IMR-90 (cell line): ENCODE measurements at places on chromosomes 12 and 14.
A peak's percentile ranks its signal among the peaks of the same experiment; 100 is the strongest.

GRCh38 chr14:75175677-75176141 lies 703 bp downstream of the TMED10 start:
- H3K36me3 ChIP-seq: no peaks in the 10 kb centered on the region
- H3K4me1 ChIP-seq: peaks cover 2% of the 10 kb centered on the region; the same call in 1 of the 2 replicates
- peak; percentile 35 for DNase-seq
- peak overlapping the region; percentile 75 for H3K4me3 ChIP-seq
- no peaks in the 10 kb centered on the region for H3K27me3 ChIP-seq

- H3K4me3 ChIP-seq: no peak overlapping the region
- no peaks in the 10 kb centered on the region for H3K27me3 ChIP-seq
- no peaks in the 10 kb centered on the region for H3K36me3 ChIP-seq
- H3K27ac ChIP-seq: no peak overlapping the region
- no peak for DNase-seq
- no peaks in the 10 kb centered on the region for H3K4me1 ChIP-seq
Observed at GRCh38 chr14:106377432-106377831, 851.0 kb downstream of the TMEM121 start.

DNA sequence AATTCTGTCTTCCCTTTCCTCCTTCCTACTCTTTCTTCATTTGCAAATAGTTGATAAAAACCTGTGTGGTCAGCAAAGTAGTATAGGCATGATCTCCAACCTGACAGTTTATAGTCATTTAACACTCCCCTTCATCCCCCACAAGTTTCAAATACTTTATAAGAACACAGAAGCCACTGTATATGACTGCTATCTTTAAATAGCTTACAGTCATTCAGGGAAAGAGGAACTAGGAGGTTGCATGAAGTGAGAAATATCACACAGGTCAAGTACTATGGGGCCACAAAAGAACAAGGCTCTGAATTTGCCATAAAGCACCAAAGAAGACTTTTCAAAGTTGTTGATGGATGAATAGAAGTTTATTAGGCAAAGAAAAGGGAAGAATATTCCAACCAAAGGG lies 431.3 kb downstream of the NPAS3 start:
- no peak for DNase-seq
- no peak overlapping the region for H3K4me3 ChIP-seq
- no peaks in the 10 kb centered on the region for H3K4me1 ChIP-seq

- H3K27me3 ChIP-seq: no peaks in the 10 kb centered on the region
- DNase-seq: no peak
- no peak overlapping the region for H3K27ac ChIP-seq
- peaks cover 9% of the 10 kb centered on the region for H3K36me3 ChIP-seq
Observed at GRCh38 chr12:74535536-74535935, 2.1 kb upstream of the ATXN7L3B start.

DNA sequence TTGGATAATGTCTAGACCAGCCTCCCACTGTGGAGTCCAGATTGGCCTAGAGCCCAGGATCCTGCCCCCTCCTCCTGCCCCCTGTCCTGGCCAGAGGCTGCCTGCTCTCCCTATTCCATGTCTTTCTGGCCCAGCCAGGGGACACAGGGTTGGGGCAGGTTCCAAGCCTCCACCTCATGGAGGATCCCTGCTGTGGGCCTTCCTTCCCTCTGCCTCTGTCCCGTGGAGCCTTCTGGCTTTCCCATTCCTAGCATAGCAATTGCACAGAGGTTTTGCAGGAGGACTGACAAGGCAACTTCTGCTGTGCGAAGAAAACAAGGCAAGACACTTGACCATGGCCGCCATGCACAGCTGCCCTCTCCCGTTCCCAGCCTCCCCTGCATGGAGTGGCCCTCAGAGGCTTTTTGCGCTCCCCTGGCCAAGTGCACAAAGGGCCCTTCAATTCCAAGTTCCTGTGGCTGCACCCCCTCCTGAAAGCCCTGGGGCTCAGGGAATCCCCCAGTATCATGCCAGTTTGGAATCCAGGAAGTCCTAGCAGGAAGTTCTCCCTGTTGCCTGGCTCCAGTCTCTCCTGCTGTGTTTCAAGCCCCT lies 42.1 kb downstream of the KRT80 start:
- no peaks in the 10 kb centered on the region for H3K27me3 ChIP-seq
- no peaks in the 10 kb centered on the region for H3K36me3 ChIP-seq
- no peak overlapping the region for H3K4me3 ChIP-seq
- peaks cover 38% of the 10 kb centered on the region for H3K4me1 ChIP-seq
- no peak overlapping the region for H3K27ac ChIP-seq
- no peak for DNase-seq

GRCh38 chr14:103401223-103402214 lies 16.3 kb downstream of the MARK3 start:
- peak overlapping the region; percentile 42; the same call in 1 of the 2 replicates for H3K27ac ChIP-seq
- no peaks in the 10 kb centered on the region for H3K27me3 ChIP-seq
- peak; percentile 87 for DNase-seq
- H3K36me3 ChIP-seq: peaks cover 4% of the 10 kb centered on the region; the same call in 1 of the 2 replicates
- no peak overlapping the region for H3K4me3 ChIP-seq

- DNase-seq: peak; percentile 79
- H3K27ac ChIP-seq: no peak overlapping the region
- H3K27me3 ChIP-seq: no peaks in the 10 kb centered on the region
- H3K4me1 ChIP-seq: 0 out of 2 replicates have a peak, but pooled peaks cover 2% of the 10 kb centered on the region
Observed at GRCh38 chr12:94941440-94941862, 62.0 kb downstream of the NDUFA12 start.

GRCh38 chr12:62882696-62883095 lies 52.3 kb downstream of the PPM1H start:
- no peak overlapping the region for H3K27ac ChIP-seq
- H3K4me1 ChIP-seq: no peaks in the 10 kb centered on the region
- H3K27me3 ChIP-seq: peaks cover 14% of the 10 kb centered on the region
- H3K4me3 ChIP-seq: no peak overlapping the region

- H3K4me3 ChIP-seq: no peak overlapping the region
- DNase-seq: no peak
- H3K27ac ChIP-seq: no peak overlapping the region
Observed at GRCh38 chr14:94127330-94127729, 2.1 kb downstream of the IFI27L2 start.

DNA sequence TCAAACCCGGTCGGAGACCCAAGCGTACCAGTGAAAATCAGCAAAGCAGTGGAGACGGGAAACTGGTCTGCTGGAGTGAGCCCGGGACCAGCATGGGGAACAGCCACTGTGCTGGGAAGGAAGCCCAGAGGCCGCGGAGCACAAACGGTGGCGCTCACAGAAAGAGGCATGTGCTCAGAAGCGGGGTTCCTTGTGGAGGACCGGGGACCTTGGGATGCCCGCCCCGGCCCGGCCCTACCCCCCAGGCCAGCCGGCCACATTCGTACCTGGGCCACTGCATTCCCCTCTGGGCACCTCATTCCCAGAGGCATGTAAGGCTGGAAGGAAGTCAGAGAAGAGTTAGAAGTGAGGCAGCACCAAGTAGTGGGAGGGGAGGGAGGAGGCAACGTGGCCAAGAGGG lies 79.3 kb downstream of the RFLNA start:
- H3K36me3 ChIP-seq: peaks cover 71% of the 10 kb centered on the region
- H3K4me3 ChIP-seq: no peak overlapping the region
- H3K4me1 ChIP-seq: peaks cover 10% of the 10 kb centered on the region
- no peak overlapping the region for H3K27ac ChIP-seq
- H3K27me3 ChIP-seq: no peaks in the 10 kb centered on the region

GRCh38 chr12:52645982-52646381 lies 6.0 kb downstream of the KRT2 start:
- H3K27me3 ChIP-seq: peaks cover 40% of the 10 kb centered on the region
- no peaks in the 10 kb centered on the region for H3K4me1 ChIP-seq
- no peaks in the 10 kb centered on the region for H3K36me3 ChIP-seq
- no peak overlapping the region for H3K4me3 ChIP-seq
- no peak overlapping the region for H3K27ac ChIP-seq
- no peak for DNase-seq
